A172 (cell line): ENCODE measurements at places on chromosomes 2 and 18.

DNA sequence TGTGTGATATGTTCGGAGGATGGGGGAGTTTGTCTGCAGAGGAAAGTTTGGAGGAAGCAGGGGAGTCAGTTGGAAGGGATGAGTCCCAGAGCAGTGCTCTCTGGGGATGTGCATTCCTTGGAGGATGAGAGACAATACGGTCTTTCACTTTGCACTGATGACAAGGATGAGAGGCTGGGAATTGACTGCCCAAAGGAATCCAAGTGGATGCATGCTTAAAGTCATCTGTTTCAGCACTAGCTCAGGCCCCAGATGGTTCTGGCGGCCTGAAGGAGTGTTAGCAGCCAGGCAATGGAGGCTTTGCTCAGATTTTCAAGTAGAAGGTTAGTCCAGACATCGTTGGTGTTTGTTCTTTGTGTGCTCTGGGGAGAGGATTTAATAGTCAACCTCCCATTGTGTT, 100.2 kb downstream of the CRIM1 start:
- peak; percentile 61 for DNase-seq

DNA sequence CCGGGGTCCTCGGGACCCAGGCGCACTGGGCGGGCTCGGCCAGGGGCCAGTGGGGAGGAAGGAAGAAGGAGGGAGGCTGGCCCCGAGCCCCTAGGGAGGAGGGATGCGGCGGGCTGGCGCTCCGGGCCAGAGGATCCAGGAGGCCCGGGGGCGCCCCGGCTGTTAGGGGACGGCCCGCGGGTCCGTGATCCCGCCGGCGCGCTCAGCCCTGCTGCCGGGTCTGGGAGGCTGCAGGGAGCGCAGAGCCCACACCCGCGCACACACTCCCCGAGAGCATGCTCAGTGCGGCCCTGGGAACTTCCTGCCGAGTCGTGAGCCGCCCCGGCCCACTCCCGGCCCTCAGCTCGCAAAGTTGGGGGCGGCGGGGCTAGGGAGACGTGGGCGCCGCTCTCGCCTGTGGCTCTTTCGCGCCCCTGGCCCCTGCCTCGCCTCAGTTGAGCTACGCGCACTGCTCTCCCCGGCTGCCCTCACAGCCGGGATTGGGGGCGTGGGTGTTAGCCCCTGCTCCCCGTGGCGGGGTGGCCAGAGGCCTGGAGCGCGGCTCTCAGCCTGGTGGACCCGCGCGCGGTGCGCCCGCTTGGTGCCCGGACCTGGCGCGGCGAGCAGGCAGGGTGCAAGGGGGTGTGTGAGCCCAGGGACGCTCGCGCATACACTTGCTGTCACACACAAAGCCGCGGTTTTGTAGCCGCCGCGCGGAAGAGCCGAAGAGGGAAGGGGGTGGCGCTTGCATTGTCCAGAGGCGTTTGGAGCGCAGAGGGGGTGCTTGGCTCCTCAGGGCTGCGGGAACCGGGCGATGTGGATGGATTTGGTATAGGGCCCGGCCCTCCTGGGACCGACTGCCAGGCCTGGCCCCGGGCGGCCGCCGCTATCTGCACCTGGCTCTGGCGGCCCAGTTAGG, 132.9 kb upstream of the MGAT5 start:
- DNase-seq: peak; percentile 30

- peak; percentile 54 for DNase-seq
Observed at GRCh38 chr2:63861220-63861822, 19.6 kb downstream of the UGP2 start.

DNA sequence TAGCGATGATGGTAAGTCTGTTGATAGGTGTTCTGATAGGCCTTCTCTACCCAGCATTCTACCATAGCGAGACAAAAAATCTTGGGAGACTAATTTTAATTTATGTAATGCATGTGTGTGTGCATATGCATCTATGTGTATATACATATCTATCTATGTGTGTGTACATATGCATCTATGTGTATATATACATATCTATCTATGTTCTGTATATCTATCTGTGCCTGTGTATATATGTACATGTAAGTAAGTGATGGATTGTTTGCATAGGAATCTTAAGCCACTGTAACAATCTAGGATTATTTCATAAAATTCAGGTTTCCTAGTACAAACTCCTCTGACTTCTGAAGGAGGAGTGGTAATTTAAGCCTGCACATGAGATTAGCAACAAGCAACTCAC, 197.2 kb upstream of the PXDN start:
- no peak for DNase-seq

GRCh38 chr18:79989195-79989497, 783 bp upstream of the TXNL4A start:
- DNase-seq: no peak

DNA sequence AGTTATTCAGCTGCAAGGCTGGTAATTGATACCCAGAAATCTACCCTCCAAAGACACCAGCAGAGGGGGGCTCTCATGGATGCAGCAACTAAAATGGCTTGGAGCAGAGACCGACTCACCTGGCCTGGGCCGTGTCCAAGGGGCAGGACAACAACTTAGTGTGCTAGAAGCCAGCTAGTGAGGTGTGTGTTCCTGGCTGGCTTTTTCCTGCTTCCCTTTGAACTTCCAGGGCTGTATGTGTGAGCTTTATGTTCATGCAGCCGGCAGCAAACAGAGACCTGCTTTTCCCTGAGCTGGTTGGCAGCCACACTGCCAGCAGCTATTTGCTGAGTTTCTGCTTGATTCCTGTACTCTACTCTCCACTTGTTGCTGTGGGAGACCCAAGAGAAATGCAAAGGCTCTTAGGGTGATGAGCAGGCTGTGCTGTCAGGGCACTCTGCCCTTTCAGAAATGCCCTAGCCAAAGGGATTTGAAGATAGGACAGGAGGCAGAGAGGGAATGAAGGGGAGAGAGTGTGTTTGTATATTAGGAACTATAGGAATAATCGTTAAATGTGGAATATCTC, 23.7 kb upstream of the GRP start:
- DNase-seq: no peak

DNA sequence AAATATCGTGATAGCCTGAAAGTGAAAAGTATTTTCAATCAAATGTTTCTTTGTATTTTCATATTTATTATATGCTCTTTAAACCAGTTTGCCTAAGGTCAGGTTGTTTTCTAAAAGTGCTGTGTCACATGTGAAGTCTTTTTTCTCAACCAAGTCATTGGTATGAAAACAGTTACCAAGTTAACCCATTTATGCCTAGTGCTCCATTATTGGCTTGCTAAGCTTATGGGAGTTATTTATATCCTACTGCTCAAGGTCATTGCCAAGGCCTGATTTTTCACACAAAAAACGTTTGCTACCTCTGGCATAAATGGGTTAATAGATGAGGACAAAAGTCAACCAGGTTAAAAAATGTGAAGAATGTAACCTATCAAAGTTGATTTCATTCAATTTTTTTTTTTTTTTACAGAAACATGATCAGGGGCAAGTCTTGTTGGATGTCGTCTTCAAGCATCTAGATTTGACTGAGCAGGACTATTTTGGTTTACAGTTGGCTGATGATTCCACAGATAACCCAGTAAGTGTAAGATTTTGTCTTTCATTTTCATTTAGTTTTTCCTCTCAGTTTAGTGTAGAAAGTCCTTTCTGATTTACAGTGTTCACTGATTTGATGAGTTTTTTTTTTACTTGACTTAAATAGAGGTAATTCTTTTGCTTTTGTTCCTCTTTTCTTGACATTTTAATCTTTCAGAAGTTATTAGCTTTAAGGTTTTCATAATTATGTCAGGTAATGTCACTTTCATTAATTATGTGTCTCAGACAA, 102.6 kb downstream of the PTPN4 start:
- DNase-seq: no peak

GRCh38 chr2:167826906-167827305, 420.5 kb downstream of the STK39 start:
- no peak for DNase-seq

DNA sequence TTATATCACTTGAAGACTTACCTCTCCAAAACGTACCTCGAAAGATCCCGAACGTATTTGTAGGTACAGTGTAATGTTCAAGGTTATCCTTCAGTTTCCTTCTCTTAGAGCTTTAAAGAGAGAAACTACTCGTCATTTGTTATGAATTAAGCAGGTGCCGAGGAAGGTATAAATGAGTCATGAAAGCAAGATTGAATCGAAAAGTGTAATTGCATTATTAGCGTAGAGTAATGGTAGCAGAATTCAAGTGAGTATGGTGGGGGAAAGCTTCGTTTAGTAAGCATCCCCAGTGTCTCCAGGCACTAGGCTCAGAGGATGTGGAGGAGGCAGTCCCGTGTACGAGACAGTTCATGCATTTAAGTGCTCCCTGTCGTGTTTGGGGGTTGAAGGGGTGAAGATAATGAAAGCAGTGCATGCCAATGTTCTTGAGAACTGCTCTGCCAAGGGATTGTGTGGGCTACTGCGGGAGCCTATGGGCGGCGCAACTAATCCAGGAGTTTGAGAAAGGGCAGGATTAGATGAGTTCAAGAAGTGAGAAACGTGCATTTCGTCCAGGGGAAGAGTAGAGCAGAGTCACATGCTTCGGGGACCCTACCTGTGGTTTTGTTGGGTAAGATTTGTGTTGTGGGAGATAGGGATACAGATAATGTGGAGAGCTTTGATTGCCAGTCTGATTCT, 858 bp downstream of the POLR1B start:
- peak; percentile 20 for DNase-seq

GRCh38 chr2:64374686-64375085, 79.3 kb upstream of the LGALSL start:
- no peak for DNase-seq

GRCh38 chr2:42562474-42563144, 5.8 kb upstream of the MTA3 start:
- DNase-seq: no peak

DNA sequence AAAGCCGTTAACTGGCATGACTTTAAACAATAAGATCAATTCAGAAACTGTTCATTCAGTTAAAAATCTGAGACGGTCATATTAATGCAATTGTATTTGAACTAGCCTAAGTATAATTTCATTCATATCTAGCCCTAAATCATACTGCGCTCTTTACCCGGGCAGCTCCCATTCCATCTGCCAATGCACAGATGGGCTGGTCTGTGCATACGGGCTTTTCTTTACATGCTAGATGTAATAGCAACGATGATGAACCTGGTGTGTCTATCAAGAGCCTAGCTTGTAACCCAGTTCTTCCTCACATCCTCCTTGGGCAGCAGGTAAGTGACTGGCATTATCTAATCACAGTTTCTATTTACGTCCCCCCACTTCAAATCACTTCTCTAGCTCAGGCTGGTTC, 631.5 kb upstream of the KLHL29 start:
- no peak for DNase-seq

DNA sequence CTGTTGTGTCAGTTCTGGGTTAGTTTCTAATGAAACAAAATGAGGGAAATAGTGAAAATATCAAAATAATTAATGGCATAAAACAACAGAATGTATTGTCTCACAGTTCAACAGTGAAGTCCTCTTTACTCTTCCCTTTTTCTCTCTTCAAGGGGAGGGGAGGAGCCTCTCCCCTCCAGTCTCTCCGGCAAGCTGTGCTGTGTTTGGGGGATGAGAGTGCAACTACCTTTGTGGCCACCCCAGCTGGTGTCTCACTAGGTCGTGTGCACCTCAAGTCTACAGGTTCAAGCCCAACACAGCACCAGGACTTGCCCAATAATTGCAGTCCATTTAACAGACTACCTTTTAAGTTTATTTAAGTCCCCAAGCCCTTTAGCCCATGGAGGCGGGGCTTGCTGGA, 271.7 kb upstream of the DOK6 start:
- DNase-seq: no peak

GRCh38 chr2:18156002-18156401, 277.5 kb downstream of the KCNS3 start:
- DNase-seq: peak; percentile 63

DNA sequence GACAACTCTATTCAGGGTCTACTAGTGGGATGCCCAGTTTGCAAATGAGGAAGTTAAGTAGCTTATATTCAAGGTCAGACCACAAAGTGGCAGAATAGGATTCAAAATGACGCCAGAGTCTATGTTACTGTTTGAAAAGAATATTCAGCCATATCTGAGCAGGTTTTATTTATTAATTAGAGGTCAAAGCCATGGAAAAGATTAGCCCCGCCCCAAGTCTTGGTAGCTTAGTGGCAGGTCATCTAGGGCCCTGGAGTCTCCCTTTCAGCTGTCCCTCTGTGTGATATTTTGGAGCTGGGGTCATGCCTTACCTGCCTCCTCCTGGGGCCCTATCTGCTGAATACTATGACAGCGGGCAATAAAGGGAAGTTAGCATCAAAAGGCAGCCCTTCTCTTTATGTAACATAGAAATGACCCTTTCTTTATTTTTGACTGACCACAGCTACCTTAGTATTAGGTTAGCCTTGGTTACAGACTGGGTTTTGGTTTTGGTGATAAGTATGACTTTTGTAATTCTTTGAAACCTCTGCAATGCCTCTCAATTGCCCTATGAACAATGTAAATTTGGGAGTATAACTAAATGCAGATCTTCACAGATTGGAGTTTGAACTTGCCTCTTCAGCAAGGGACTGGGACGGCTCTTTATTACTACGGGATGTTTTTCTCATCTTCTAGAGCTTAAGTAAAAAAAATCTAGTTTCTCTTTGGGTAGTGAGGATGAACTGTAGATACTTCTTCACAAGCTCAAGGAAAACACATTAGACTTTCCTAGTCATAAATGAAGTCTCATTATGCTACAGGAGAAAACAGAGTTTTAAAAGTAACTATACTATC, 153.0 kb upstream of the ITGA4 start:
- no peak for DNase-seq

DNA sequence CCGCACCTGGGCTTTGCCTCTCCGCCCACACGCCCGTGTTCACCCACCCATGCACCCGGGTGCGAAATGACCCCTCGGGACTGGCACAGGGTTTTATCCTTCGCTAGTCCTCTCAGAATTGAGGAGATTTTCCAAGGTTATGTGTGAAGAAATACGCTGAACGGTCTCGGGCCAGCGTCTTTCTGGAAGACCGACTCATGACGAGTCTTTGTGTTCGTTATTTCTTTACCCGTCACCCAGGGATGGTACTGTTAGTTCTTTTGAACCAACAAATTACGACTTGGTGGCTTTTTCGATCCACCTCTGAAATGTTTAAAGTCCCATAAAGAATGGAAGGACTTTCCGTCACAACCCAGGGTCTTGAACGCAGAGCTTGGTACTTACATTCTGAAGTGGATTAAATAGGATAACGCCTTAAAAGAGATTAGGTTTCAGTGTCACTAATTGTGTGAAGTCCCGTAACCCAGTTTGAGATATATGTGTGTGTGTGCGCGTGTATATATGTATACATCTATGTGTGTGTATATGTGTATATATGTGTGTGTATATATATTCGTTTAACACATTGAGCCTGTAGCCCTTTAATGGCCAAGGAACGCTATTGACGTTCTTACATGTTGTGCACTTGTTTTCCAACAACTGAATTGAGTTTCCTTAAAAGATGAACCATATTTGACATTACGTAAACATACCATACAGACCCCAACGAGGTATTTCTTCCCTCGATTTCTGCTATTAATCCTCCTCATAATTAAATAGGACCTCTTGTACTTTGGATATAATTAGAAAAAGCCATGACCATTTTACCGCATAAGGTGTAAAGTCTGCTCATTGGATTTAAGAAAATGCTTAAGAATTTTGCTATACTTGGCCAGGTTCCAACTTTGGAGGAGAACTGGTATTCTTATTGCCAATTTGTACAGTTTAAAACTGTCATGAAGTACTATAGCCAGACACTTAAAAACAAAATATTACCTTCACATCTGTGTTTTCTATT, 889 bp downstream of the ZC3H15 start:
- no peak for DNase-seq
